ENCODE measurements at places on chromosomes 4 and X.

GRCh38 chr4:7841894-7842293, 97.8 kb downstream of the AFAP1 start:
- no peak for DNase-seq

GRCh38 chr4:152072906-152073305, 312.1 kb upstream of the GATB start:
- DNase-seq = no peak

DNA sequence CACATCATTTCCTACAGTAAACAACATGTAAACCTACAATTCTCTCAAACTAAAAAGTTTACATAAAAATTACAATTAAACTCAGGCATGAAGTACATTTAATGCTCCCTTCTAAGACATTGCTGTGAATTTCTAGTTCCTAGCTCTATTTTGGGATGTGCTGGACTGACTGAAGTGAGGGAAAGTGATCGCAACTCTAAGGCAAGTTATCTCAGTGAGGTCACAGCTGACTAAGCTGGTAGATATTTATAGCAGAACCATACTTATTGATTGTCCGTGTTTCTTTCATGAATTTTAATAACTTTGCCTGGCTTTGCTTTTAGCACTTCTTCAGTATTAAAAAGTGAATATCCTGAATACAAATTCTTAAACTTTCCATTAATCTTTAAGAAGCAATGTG, 570.4 kb upstream of the GALNTL6 start:
- DNase-seq = no peak

GRCh38 chrX:65723706-65724105, 56.3 kb downstream of the MSN start:
- no peak for DNase-seq

DNA sequence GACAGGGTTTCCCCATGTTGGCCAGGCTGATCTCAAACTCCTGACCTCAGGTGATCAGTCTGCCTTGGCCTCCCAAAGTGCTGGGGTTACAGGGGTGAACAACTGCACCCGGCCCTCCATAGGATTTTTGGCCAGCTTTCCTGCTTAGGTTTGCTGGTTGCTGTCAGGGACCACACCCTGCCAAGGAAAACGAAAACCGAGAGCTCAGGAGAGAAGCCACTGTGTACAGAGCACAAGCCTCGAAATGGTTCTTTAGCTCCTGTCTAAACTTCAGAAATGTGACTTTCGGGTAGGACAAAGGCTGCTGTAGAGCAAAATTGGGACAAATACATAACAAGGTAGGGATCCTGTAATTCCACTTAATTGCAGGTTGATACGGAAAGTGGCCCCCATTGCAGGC, 146.3 kb upstream of the ATP6AP2 start:
- no peak for DNase-seq
